NCI-H187 treated with DMSO at 0.1 percent for 48 hours (cell line): ENCODE measurements at places on chromosomes 12 and 14.

- no peak for DNase-seq
These were observed 68.1 kb upstream of the DCD start for GRCh38 chr12:54716261-54716660.

DNA sequence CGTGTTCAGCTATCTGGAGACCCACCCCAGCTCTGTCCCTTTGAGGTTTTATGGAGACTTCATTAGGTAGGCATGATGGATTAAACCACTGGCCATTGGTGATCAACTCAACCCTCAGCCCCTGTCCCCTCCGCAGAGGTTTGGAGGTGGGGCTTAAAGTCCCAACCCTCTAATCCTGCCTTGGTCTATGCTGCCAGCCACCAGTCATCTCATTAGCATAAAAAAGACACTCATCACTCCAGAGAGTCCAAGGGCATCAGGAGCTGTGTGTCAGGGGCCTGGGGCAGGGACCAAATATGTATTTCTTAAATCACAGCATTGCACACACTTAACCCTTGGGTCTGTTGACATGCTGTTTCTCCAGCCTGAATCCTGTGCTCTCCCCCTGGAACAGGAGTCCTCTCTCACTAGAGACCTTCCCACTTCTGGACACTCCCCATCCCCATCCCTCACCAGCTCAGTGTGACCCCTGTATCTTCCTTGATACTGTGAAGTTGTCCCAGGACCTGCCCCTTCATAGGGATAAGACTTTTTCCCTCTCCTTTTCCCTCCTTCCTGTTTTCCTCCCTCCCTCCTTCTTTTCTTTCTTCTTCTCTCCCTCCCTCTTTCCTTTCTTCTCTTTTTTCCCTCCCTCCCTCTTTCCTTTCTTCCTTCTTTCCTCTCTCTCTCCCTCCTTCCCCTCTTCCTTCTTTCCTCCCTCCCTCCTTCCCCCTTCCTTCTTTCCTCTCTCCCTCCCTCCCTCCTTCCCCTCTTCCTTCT lies 54.7 kb upstream of the CLMN start:
- DNase-seq: no peak

DNA sequence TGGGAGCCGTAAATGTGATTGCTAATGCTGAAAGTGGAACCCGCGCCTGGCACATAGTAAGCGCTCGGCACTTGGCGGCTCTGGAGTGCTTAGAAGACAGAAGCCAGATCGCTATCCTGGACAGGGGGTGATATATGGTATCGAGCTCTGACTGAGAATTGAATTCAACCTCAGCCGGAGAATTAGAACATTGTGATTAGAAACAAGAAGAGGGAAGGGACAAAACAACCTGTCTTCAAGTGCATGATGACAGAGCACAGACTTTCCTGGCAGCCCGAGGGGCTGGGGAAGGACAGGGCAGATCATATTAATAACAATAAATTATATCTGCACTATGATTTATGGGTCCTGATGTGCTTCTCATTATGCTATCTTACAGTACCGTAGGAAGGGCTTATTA lies 66.9 kb upstream of the TBX3 start:
- no peak for DNase-seq

GRCh38 chr14:103243764-103244737 lies 90.0 kb upstream of the EIF5 start:
- DNase-seq: no peak

DNA sequence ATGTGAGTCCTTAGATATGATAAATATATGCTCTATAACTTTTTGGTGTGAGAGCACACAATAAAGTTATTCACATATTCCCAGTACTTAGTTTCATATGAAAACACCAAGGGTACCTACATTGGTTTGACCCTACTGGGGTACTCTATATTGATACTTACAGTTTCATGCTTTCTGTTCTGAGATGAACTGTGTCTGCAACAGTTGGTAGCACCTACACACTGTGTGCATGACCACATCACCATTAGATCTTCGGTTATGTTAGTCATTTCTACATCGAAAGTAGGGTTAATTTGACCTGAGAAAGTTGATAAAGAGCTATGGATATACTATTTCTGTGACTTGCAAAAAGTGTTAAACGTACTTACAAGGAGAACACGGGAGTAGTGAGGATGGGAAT lies 337.2 kb downstream of the NPAS3 start:
- DNase-seq: no peak

DNA sequence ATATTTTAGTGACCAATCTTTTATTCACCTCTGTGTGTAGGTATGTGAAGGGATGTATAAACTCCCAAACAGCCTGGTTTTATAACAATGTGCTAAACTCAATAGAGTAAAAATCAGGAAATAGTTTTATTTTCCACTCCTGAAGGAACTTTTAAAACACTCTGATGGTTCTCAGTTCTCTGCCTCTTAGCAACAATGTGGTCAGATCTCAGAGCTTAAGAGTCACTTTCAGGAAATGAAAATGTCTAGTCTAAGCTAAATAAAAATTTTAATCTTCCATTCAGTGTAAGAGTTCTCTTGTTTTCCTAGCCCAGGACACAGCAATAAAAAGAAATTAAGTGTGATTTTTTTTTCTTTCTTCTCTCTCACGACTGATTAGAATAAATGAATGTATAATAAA lies 718.0 kb downstream of the C12orf50 start:
- no peak for DNase-seq

DNA sequence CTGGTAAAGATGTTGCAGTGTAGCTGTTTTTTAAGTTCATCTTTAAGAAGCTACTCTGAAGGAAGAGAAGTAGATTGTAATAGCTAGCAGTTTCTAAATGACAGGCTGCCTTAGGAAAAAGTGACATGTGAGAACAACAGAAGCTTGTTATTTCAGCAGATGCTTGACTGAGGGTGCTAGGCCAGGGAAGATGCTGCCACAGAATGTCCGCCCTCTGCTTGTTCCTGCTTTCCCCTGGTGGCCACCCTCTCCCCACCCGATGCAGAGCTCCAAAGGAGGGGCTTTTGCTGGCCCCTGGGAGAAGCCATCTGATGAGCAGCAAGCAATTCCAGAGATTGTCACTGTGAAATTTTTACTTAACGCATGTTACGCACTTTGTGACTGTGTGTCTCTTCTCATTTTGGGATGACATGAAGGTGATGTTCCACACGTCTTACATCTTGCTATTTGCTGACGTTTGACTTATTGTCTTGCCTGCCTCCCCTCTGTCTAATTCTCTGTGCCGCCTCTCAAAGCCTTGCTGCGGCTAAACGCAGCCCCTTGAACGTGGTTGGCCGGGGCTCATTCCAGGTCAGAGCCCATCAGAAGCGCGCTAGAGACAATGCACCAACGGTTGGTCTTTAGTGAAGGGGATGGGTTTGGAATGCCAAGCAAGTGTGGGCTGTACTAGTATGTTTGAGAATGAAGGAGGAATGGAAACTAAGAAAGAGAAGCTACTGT lies 44.8 kb downstream of the WDR20 start:
- no peak for DNase-seq

DNA sequence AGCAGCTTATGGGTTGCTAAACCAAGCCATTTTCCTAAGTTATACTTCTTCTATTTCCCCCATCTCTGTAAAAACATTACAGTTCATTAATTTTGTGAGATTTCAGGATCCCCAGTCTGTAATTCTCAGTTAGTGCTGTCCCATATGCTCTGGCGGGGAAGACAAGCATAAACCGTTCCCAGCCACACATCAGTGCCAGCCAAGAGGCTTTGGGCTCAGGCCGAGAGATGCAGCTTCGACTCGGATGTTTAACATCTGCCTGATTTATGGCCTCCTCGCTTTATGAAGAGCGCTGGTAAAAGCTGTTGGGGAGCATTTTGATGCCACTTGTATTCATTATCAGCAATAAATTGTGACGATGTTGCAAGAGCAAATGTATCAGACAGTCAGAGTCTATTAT lies 349.1 kb upstream of the CCDC196 start:
- peak; percentile 97 for DNase-seq

DNA sequence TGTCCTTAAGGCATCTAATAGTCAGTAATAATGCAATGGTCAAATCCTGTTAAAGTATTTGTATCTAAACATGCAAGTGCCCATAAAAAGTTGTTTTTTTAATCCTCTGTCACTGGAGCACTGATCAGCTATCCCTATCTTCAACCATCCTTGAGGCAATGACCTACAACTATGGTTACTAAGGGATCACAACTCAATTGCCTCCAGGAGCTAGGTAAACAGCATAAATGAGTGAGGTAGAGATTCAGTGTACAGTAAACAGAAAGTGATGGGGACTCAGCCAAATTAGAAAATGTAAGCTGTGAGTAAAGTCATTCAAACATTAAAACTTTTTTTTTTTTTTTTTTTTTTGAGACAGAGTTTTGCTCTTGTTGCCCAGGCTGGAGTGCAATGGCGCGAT lies 18.6 kb downstream of the SPPL3 start:
- DNase-seq: no peak

GRCh38 chr14:71472356-71473340 lies 459.6 kb upstream of the RGS6 start:
- DNase-seq: no peak

DNA sequence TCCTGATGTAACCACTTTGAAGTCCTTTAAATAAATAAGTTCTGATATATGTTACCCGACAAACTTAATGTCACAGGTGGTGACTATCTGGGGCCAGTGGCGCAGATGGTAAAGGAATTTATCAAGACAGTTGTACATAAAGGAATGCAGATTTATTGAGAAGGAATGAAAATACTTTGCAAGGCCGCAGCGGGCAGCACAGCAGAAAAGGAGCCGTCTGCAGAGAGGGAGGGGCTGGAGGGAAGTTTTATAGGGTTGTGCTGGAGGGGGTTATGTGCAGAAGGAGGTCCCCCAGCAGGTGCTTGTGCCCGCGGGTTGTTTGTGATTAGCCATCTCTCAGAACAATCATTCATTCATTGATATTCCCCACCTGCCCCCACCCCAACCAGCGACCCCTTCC lies 17.4 kb downstream of the GPRC5D start:
- DNase-seq: no peak

- DNase-seq: no peak
These were observed 883 bp downstream of the FOXJ2 start for GRCh38 chr12:8033153-8034044.

GRCh38 chr12:105980085-105980484 lies 158.7 kb downstream of the NUAK1 start:
- no peak for DNase-seq

DNA sequence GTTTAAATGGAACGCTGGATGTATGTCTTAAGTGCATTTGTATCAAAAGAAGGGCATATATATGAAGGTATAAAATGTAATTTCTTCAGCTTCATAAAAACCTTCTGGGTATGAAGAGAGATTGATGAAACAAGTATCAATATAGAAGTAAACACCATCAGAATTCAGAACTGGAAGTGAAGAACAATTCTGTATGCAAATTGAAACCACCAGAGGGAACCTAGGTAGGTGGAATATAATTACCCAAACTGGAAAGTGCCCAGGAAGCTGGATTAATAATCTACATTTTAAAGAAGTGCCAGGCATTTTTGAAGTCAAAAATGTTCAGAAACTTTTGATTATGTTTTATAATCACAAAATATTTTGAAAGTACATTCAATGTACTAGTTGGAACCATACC lies 336.2 kb upstream of the GARIN6 start:
- DNase-seq: no peak

GRCh38 chr12:122021193-122021821 lies 377 bp upstream of the BCL7A start:
- DNase-seq: no peak

GRCh38 chr14:77674931-77675330 lies 32.9 kb downstream of the ALKBH1 start:
- DNase-seq: no peak

DNA sequence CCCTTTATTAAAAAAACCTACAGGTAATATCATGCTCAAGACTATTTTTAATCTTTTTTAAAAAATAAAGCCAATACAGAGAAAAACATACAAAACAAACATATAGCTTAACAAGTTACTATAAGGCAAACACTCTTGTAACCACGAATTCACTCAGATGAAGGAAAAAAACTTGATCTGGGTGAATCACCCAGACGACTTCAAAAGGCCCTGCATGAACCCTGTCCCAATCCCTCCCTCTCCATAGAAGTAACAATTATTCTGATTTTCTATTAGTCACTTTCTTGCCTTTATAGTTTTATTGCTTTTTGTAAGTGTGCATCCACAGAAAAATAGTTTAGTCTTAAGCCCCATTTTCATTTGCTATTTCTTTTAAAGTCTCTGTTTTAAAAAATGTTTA lies 72.6 kb downstream of the LRP6 start:
- no peak for DNase-seq

GRCh38 chr14:76245097-76245496 lies 93.4 kb downstream of the GPATCH2L start:
- DNase-seq: no peak

DNA sequence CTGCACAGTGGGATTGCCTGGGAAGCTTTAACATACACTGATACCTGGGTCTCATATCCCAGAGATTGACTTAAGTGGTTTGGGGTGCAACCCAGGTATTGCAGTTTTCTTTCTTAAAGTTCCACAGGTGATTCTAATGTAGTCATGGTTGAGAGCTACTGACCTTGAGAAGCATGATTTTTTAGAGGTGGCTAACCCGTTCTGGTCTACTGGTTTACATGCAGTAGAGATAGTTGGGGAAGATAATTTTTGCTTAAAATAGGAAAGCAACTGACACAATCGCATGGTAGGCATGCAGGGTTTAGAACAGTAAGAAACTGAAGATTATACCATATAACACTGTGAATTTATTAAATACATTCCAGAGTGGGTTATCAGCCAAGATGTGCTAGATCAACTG lies 134.2 kb upstream of the DNM1L start:
- DNase-seq: no peak

GRCh38 chr14:102629808-102630350 lies 37.4 kb downstream of the RCOR1 start:
- no peak for DNase-seq

DNA sequence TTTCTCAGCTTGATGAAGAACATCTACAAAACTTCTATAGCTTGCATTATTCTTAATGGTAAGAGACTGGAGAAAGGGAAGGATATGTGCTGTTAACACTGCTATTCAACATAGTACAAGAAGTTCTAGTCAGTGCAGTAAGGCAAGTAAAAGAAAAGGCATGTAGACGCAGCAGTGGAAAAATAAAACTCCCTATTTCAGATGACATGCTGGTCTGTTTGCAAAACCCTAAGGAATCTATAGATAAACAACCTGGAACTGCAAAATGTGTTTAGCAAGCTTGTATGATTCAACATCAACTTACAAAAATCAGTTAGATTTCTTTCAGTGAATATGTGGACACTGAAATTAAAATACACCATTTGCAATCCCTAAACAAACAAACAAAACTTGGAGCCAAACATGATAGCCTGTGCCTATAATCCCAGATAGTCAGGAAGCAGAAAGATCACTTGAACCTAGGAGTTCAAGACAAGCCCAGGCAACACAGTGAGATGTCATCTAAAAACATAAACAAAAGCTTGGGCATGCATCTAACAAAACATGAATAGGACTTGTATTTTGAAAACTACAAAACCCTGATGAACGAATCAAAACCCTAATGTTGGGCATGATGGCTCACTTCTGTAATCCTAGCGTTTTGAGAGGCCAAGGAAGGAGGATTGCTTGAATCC lies 293.6 kb upstream of the RGS6 start:
- no peak for DNase-seq
